Effector memory CD4-positive, alpha-beta T cell (primary cell): ENCODE measurements at places on chromosomes 2 and 18.

DNA sequence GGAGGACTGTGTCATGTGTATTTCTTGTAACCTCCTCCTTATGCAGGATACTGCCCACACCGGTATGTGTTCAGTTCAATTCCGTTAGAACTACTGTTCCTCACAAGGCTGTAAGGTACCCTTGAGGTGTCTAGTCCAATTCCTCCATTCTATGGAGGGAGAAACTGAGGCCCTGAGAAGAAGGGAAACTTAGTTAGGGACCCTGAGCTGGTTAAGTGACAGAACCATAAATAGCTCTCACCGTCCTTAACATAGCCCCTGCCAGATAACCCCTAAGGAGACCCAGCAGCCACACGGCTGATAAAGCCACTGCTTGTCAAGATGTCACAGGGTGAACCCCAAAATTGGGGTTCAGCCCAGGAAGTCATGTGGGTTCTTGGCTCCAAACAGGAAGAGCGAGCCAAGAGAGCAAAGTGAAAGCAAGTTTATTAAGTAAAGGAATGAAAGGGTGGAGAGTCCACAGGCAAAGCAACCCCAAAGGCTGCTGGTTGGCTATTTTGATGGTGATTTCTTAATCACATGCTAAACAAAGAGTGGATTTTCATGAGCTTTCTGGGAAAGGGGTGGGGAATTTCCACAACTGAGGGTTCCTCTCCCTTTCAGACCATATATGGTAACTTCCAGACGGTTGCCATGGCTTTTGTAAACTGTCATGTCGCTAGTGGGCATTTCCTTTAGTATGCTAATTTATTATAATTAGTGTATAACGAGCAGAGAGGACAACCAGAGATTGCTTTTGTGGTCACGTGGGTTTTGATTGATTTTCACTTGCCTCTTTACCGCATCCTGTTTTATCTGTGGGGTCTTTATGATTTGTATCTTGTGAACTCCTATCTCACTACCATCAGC, 83.4 kb upstream of the RTN4 start:
- peak; percentile 69 for DNase-seq

DNA sequence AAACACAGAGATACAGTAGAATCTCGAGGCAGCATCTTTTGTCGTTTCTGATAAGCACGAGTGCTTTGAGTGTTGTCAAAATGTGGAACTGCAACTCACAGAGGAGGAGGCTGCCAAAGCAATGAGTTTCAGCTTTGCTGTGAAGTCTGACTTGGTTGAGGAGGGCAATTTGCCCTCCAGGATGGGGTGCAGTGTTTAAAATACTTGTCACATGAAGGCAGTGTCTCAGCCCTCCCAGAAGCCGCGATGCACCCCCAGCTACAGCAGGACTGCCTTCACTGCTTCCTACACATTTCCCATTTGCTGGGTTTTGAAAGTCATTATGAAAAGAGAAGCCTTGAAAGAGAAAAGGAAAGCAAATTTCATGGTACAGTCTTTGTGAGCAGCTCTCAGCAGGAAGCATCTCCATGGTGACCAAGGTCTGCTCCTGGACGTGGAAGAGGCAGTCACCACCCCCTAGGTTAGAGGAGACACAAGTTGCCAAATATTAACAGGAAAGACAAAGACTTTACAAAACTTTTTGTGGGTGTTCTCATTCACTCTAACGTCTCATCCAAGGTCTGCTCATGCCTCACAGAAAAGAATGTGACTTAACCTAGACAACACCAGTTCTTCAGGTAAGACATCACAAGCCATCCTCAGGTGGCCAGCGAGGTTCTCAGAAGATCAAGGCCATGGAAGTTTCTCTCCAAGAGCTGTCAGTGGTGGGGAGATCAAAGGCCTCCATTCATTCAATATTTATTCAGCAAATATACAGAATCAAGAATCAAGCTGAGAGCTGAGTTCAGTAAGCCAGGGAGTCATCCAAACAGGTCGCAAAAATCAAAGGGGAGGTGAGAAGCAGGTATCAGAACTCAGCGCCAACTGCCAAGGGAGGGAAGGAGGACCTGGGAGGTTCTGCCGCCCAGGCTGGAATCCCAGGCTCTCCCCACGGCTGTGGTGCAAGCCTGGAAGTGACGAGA, 476.0 kb downstream of the EIPR1 start:
- no peak for DNase-seq

DNA sequence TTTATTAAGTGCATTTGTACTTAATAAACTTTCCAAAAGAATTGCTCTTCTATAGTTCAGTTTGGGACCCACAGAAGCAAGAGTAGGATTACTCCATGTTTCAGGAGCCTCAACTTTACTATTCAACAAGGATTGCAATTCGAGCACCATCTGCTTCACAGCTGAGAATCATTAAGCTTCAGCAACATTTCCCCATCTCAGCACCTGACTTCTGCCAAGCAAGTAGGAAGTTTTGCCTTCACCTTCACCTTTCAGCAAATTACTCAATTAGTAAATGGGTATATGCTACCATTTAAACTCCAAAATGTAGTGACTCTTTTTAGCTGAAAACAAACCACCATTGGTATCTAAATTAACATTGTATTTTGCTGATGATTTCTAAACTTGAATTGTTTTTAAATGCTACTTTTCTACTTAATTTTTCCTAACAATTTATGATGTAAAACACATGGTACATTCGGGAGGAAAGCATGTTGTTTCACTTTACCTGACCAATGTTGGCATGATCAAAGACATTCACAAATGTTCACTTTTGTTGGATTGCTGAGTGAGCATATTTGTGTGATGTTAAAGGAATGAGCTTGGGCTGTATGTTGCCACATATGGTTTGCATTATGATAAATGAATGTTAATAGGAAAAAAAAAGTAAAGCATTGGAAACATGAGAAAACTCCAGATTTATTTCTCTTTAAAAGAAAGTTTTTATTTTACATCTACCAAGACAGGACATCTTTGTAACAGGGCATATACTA, 159.2 kb downstream of the GULP1 start:
- DNase-seq = no peak

GRCh38 chr2:16633621-16634430, 31.8 kb downstream of the CYRIA start:
- DNase-seq = no peak
